ENCODE measurements at places on chromosomes 2 and 18. TPM values are rescaled to one million over a fixed set of nuclear protein-coding genes. Genes with fewer than 3 reads are reported as not detected.

ALK gene
- 0.88 TPM for total RNA-seq

DNA sequence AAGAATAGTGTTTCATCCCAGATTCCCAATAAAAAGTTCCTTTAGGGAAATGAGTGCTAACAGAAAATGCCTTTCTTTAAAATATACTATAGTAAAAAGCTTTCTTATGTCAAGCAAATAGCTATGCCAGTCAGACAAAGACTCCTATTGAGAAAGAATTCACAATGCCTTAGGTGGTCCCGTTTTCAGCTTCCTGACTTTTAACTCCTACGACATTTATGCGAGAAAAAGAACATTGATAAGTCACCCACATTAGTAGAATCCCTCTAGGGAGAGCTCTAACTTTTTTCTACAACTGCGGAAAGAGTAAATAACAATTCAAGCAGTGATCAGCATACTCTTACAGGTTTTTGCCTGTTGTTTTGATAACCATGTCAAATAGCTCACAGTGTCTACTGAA lies 750.8 kb upstream of the ACVR2A start:
- no peak for DNase-seq
- no peaks in the 10 kb centered on the region for H3K4me1 ChIP-seq

- no peaks in the 10 kb centered on the region for H3K27me3 ChIP-seq
- no peak overlapping the region for H3K27ac ChIP-seq
- no peak overlapping the region for H3K4me3 ChIP-seq
- no peaks in the 10 kb centered on the region for H3K36me3 ChIP-seq
- no peak for DNase-seq
These were observed 23.6 kb upstream of the SULT1C4 start for GRCh38 chr2:108354136-108354535.

DNA sequence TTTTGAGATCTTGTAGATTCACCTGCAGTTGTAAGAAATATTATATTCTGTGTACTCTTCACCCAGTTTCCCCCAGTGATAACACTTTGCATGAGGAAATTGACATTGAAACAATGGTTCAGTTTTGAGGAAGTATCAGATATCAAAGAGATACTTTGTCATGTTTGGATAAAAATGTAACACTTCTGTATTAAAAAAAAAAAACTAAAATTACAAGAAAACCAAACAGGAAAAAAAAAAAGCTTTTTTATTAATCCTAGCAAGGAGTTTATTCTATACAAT lies 204.0 kb downstream of the ARL4C start:
- no peaks in the 10 kb centered on the region for H3K36me3 ChIP-seq
- DNase-seq = no peak
- no peaks in the 10 kb centered on the region for H3K27me3 ChIP-seq
- H3K4me1 ChIP-seq = no peaks in the 10 kb centered on the region
- H3K27ac ChIP-seq = peak overlapping the region; percentile 3

DNA sequence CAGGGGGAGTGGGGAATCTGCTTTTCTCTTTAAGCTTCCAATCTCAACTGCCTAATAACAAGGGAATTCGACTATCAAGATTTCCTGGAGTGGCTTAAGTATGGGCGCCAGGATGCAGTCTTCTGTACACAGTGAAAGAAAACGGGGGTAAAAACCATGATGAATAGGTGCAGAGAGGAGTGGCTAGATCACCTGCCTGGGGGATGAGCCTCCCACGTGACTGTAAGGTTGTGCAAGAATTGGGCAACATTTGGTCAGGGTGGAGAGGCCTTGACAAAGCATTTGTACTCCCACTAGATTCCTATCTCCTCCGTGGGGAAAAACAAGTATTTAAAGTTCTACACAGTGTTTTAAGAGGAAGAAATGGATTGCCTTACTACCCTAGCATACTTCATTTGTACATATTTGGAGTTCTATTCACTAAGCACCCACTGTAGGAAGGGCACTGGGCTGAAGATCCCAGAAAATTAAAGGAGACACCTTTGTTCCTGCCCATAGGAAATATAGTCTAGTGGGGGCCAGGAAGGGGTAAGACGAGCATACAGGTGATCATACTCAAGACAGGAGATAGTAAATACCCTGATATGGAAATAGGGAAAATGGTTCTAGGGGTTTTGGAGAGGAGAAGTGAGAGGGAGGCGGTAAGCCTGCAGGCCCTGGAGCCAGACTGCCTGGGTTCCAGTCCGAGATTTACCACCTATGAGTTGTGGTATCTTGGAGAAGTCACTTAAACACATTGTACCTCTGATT lies 29.2 kb downstream of the EPAS1 start:
- no peaks in the 10 kb centered on the region for H3K36me3 ChIP-seq
- H3K4me3 ChIP-seq = no peak overlapping the region
- H3K27ac ChIP-seq = no peak overlapping the region
- H3K27me3 ChIP-seq = no peaks in the 10 kb centered on the region
- DNase-seq = no peak
- H3K4me1 ChIP-seq = peaks cover 41% of the 10 kb centered on the region

- no peaks in the 10 kb centered on the region for H3K27me3 ChIP-seq
- DNase-seq = no peak
- no peaks in the 10 kb centered on the region for H3K36me3 ChIP-seq
- H3K4me3 ChIP-seq = peak overlapping the region; percentile 9
- H3K27ac ChIP-seq = peak overlapping the region; percentile 92
These were observed 34.9 kb upstream of the MAT2A start for GRCh38 chr2:85503851-85504777.

DNA sequence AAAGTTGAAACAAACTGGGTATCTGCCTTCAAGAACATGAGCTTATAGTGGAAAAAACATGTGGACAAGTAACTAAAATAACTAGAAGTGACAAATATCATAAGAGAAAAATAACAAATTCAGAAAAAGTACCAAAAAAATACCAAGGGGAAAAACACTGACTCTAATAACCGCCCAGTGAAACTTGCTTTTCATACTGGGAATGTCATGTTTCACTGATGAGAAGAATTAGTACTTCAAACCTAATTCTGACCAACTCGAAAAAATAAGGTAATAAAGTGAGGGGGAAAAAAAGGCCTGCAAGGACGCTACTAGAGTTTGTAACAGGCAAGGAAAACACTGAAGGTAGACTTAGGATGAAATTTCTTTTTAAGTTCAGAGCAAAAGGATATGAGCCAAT lies 83.6 kb downstream of the RTTN start:
- H3K4me1 ChIP-seq = no peaks in the 10 kb centered on the region
- H3K27me3 ChIP-seq = no peaks in the 10 kb centered on the region
- no peak overlapping the region for H3K4me3 ChIP-seq
- no peak overlapping the region for H3K27ac ChIP-seq
- H3K36me3 ChIP-seq = no peaks in the 10 kb centered on the region
